ENCODE measurements at places on chromosomes 13 and 19. TPM values are rescaled to one million over a fixed set of nuclear protein-coding genes. Genes with fewer than 3 reads are reported as not detected.

GRCh38 chr13:28636069-28636468 is 22.9 kb upstream of the POMP start:
- H3K4me1 ChIP-seq, result peaks cover 7% of the 10 kb centered on the region
- no peak for DNase-seq
- H3K27ac ChIP-seq, result no peak overlapping the region

DNA sequence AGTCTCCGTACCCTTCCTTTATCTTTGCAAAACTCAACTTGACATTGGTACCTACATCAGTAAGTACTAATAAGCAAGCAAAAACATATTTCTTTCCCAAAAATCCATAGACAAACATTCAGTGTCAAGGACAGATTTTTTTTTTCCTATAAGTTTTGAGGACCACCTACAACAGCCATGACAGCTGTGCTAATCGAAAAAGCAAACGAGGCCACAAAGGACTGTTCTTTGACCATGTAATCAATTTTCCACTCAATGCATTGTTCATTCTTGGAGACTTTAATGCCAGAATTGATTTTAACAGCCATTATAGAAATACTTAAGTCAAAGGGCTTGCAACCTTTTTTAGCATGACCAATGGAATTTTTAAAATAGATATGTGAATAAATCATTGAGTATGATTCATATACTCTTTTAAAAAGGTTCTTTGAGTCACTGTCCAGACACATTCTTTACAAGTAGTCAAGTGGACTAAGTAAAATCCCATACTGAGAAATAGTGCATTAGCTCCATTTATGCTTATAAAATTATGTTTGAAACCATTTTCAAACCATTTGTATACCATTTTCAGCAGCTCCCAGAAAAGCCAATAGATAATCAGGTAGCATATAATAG is 323.9 kb downstream of the MZT1 start:
- DNase-seq, result no peak
- no peaks in the 10 kb centered on the region for H3K36me3 ChIP-seq
- no peak overlapping the region for H3K4me3 ChIP-seq
- H3K27me3 ChIP-seq, result no peaks in the 10 kb centered on the region
- H3K27ac ChIP-seq, result no peak overlapping the region

- H3K4me3 ChIP-seq, result no peak overlapping the region
- DNase-seq, result no peak
- peaks cover 60% of the 10 kb centered on the region for H3K27me3 ChIP-seq
- H3K27ac ChIP-seq, result no peak overlapping the region
- H3K4me1 ChIP-seq, result no peaks in the 10 kb centered on the region
- no peaks in the 10 kb centered on the region for H3K36me3 ChIP-seq
Measured at GRCh38 chr19:17538684-17539237, 16.7 kb upstream of the COLGALT1 start.

- no peak for DNase-seq
- H3K4me1 ChIP-seq, result peaks cover 3% of the 10 kb centered on the region
- peaks cover 56% of the 10 kb centered on the region for H3K27me3 ChIP-seq
- H3K27ac ChIP-seq, result no peak overlapping the region
- H3K36me3 ChIP-seq, result no peaks in the 10 kb centered on the region
- H3K4me3 ChIP-seq, result peak overlapping the region; percentile 69
Measured at GRCh38 chr19:17687141-17687856, 855 bp downstream of the UNC13A start.

DNA sequence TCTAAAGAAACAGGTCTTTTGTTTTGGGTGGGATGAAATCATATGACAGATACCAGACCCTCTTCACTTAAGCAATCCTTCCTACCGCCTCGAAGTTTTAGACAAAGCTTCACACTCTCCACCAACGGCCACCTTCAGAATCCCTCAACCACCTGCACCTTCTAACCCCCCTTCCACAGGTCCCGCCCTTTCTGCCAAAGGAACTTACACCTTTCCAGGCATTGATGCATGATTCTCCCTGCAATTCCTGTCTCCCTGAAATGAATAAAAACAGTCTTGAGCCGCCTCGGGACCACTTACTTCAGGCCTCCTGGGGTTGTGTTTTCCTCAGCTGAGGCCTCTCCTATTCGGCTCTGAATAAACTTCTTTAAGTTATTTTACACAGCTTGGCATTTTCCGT is 859 bp downstream of the ZNF433 start:
- H3K27me3 ChIP-seq, result no peaks in the 10 kb centered on the region
- peaks cover 44% of the 10 kb centered on the region for H3K36me3 ChIP-seq
- no peak for DNase-seq
- peak overlapping the region; percentile 76 for H3K27ac ChIP-seq

Gene ATXN8OS
- not detected for total RNA-seq

GRCh38 chr13:27636589-27637288 is 15.0 kb downstream of the POLR1D start:
- no peaks in the 10 kb centered on the region for H3K36me3 ChIP-seq
- no peak overlapping the region for H3K4me3 ChIP-seq
- DNase-seq, result no peak
- H3K27ac ChIP-seq, result no peak overlapping the region
- H3K27me3 ChIP-seq, result no peaks in the 10 kb centered on the region

GRCh38 chr13:24308488-24309020 is 826 bp upstream of the C1QTNF9 start:
- peaks cover 12% of the 10 kb centered on the region for H3K36me3 ChIP-seq
- peaks cover 10% of the 10 kb centered on the region for H3K4me1 ChIP-seq
- H3K27ac ChIP-seq, result no peak overlapping the region
- H3K4me3 ChIP-seq, result no peak overlapping the region
- peaks cover 5% of the 10 kb centered on the region for H3K27me3 ChIP-seq

DNA sequence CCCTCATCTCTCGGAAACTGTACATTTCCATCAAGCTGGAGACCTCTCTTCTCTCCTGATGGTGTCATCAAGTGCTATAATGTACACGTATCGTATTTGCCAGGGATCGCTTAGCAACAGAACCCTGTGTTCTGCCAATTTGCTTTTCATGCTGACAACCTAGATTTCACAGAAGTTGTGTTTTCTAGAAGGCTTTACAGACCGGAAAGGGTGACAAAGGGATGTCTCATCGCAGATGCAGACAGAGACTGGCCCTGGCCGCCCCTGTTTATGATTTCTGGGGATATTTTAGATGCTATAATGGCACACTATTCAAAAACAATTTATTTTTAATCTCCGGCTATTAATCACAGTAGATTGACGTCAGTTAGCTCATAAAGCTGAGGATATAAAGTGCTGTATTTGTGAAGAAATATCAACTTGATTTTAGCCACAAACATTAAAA is 291.4 kb downstream of the IRS2 start:
- no peak overlapping the region for H3K4me3 ChIP-seq
- no peak for DNase-seq

Gene ZNF99
- total RNA-seq, result not detected

Gene CCL25
- total RNA-seq, result not detected
